ENCODE measurements at places on chromosomes 7 and 10.
A peak's percentile ranks its signal among the peaks of the same experiment; 100 is the strongest.

GRCh38 chr10:70564901-70565351 is 37.6 kb downstream of the PRF1 start:
- DNase-seq, result no peak

DNA sequence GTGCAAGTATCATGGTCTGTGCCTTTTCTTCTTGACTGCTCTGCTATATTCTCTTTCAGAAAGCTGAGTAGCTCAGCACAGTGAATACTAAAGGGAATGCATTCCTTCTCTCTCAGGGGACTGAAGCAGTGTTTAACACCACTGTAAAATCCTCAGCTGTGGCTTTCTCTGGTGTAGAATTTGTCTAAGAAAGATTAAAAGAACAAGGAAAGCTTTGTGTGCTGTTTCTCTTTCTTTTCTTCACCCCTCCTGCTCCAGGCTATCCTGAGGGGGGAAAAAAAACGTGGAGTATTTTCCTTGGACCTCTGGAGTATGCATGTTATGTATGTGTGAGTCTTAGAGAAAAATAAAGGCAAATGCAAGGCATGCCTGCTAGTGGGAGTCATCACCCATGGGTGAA is 383.9 kb downstream of the AUTS2 start:
- no peak for DNase-seq

DNA sequence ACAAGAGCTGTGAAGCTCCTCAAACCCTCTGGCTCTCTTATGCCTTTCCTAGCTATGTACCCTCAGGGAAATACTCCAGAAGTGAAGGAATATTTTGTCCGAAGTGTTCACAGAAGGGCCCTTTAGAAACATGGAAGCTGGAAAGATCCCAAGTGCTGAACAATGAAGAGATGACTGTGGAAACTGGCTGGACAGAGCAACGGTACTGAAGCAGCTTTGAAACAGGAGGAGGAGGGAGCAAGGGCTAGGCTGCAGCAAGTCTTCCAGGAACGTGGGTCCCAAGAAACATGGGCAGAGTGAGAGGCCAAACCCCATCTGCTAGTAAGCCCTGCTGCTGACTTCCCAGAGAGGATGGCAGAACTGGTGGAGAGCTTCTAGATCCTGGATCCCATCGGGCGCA is 3.0 kb upstream of the PSAP start:
- no peak for DNase-seq

DNA sequence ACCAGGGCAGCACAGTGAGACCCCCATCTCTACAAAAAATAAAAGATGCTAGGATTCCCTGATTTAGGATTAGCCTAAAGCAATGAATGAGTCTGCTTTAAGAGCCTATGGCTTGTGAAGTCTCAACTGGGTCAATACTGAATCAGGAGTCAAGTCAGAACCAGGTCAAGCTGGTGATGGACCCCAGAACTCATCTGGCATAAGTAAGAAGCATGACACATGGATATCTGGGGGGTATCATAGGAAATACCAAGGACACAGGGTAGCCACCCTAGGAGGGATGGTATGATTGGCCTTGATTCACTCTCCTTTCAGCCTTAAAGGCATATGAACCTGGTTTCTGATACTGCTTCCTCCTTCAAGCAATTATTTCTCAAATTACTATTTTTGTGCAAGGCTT is 78.4 kb upstream of the FAM133B start:
- no peak for DNase-seq

DNA sequence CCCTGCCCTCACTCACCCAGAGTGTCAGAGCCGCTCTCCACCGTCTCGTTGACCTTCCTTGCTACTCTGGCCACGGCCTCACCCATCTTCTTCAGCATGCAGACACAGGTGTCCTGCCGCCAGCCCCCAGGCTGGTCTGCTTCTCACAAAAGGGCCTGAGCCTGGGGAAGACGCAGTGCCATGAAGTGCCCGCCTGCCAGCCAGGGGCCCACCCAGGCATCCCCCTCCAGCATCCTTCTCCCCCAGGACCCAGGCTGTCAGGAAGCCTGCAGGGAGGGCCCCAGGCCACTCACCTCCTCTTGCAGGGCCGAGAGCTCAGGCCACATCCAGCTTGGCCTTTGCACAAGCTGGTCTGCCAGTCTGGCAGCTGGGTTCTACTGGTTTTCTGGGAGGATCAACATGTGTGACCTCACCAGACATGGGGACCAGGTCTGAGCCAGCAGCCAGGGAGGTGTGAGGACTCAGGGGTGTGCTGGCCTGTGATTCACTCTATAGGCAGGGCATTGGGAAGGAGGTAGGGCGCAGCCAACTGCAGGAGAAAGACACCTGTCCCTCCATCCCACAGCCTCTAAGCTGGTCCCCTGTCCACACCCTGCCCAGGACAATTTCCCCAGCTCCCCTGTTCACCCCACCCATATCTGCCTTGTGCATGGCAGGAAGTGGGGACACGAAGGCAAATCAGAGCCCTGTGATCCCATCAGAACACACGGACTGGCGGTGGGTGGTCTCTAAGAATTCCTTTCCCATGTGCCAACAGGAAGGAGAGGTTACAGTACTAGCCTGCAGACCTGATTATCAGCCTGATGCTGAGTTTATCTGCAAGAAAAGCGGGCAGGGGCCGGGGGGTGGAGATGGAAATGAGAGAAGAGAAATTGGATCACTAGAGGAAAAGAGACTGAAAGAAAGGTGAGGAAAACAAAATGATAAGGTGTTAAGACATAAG is 5.7 kb downstream of the LRRC20 start:
- DNase-seq, result no peak

DNA sequence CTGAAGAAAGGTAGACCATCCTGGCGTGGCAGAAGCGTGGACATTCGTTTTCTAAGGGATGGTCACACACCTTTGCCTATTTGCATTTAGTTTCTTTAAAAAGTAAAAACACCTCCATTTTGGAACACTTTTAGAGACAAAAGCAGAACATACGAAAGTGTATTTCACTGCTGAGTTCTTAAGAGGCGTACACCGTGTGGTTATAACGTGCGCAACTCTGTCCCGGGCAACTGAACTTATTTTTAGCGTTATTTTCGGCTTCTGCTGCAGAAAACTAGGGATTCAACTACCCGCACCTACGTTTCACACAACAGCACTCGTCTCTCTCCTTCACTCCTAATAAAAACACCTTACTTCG is 557 bp upstream of the LSM8 start:
- peak; percentile 4 for DNase-seq

GRCh38 chr7:38878694-38879457 is 30.1 kb downstream of the VPS41 start:
- no peak for DNase-seq

DNA sequence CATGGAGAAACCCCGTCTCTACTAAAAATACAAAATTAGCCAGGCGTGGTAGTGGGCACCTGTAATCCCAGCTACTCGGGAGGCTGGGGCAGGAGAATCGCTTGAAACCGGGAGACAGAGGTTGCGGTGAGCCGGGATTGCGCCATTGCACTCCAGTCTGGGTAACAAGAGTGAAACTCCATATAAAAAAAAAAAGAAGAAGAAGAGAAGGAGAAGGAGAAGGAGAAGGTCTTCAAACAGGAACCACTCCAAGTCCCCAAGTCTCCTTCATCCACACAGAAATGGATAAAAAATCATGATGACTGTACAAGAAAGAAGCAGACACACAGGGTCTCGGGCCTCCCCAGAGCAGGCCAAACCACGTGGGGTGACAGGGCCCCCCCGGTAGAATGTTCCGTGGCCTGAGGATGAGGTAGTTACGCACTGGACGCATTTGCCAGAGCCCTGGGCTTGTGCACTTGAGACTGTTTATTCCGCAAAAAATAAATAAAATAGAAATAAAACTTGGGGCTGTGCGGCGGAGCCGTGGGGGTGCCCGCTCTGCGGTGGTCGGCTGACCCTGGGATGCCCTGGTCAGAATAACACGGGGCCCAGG is 15.8 kb downstream of the VENTX start:
- DNase-seq, result no peak

DNA sequence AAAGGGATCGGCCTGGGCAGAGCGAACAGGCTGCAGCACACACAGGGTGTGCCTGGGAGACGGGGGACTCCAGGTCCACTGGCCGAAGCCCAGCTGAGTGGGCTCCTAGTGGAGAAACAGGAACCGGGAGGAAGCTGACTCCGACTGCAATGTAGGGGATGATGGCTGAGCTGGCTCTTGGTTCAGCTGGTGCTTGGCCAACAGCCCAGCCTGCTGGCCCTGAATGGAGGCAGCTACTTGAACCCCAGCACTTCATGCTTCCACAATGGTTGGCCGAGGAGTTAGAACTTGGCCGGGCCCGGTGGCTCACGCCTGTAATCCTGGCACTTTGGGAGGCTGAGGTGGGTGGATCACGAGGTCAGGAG is 27.0 kb upstream of the FRAT2 start:
- DNase-seq, result no peak

GRCh38 chr10:28928484-28928883 is 251.2 kb downstream of the BAMBI start:
- no peak for DNase-seq

DNA sequence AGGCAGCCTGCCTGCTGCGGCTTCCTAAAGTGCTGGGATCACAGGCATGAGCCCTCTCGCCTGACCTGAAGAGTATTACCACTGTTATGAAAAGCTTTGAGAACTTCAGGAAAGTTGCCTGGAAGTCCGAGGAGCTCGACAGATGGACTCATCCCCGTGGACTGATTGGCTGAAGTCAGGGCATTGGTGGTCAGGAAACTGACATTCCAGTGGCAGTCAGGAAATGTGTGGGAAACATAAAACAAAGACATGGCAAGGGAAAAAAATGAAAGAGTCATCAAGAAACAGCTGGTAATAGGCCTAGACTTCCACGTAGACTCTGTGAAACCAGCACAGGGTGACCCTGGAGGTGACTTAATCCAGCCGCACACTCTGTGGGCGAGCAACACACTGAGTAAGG is 123.3 kb downstream of the CDH23 start:
- DNase-seq, result no peak

GRCh38 chr7:149209518-149210269 is 14.3 kb downstream of the ZNF282 start:
- DNase-seq, result peak; percentile 61

GRCh38 chr7:77913977-77914607 is 115.5 kb downstream of the PHTF2 start:
- no peak for DNase-seq
